Left cardiac atrium (tissue), 4 donors: ENCODE measurements at places on chromosomes 1 and 21. TPM values are rescaled to one million over a fixed set of nuclear protein-coding genes. Genes with fewer than 3 reads are reported as not detected.

GRCh38 chr1:201318504-201319340 is 35.4 kb downstream of the PKP1 start:
- no peak for DNase-seq

GRCh38 chr1:67659229-67659628 is 25.8 kb upstream of the GADD45A start:
- DNase-seq: no peak

DNA sequence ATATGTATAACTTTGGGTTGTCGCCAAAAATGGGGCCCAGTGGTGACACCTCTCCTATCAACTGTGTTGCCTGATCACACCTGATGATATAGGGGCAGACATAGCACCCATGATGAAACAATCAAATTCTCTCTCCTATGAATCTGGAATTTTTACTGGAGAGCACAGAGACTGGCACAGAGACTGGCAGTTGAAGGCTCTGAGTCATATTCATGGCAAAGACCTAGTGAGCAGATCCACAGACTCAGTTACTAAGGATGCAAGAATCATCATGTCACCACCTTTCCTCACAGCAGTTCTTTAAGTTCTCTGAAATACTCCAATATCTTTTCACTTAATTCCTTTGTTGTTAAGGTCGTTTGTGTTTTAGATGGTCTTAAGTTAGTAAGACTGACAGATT is 60.0 kb downstream of the APCS start:
- DNase-seq: no peak

Gene CLEC20A
- not detected for total RNA-seq

Gene RHCE
- 0.65 TPM for total RNA-seq

Gene RHBG
- not detected for total RNA-seq
